Stimulated activated CD8-positive, alpha-beta memory T cell treated with anti-CD3 and anti-CD28 coated beads, Interleukin-4, amount 100 ng/mL, for 4 hours (primary cell): ENCODE measurements at places on chromosomes 5 and 9.

- DNase-seq: no peak
Measured at GRCh38 chr9:31790720-31791119, 593.7 kb upstream of the ACO1 start.

GRCh38 chr5:27403243-27403882 lies 365.0 kb upstream of the CDH9 start:
- no peak for DNase-seq

DNA sequence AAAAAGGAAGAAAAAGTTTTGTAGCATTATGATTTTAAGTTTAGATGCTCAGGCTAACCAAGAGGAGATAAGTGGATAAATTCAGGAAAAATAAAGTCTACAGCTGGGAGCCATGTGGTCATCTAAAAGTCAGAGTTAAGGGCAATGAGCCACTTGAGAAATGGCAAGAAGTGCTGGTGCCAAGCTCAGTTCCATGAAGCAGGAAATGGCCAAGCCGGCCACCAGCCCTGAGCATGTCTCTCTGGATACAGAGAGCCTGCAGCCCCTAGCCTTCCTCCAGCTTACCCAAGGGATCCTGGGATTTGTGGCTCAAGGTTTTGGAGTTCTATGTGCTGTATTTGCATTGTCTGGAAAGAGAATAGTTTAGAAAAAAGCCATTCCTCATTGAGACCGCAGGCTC lies 12.2 kb upstream of the S1PR3 start:
- no peak for DNase-seq

DNA sequence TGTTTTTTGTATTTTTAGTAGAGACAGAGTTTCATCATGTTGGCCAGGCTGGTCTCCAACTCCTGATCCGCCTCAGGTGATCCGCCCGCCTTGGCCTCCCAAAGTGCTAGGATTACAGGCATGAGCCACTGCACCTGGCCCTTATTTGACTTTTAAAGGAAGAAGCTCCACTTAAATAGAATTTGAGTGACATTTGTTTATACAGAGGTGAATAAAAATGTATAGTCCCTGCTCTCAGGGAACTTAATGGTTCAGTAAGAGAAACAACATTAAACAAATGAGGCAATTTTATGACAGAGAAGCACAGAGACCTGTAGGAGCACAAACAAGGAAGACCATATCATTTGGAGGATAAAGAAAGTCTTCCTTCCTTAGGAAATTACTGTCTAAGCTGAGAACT lies 65.7 kb downstream of the C9orf152 start:
- DNase-seq: no peak

GRCh38 chr5:15008476-15008875 lies 136.9 kb upstream of the ANKH start:
- DNase-seq: no peak

DNA sequence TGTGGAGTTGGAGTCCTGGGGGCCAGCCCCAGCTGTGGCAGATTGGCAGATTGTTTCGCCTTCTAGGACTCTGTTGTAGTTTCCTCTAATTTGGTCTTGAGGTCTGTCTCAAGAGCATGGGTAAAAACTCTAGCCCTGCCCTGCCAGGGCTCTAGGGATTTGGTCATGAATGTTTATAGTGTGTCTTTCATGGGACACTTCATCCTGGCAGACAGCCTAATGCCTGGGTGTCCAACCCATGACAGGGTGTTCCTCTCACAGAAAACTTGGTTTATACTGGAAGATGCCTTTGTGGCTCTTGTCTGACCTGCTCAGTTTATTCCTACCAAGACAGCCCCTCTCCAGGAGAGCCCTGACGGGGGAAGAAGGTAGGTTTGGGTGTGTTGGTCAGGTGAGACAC lies 45.5 kb downstream of the GALNT12 start:
- no peak for DNase-seq

GRCh38 chr5:143056792-143057579 lies 286.8 kb downstream of the ARHGAP26 start:
- DNase-seq: no peak

- no peak for DNase-seq
Measured at GRCh38 chr9:68706363-68707201, 1.5 kb downstream of the PIP5K1B start.
